Cerebellar nuclear complex (tissue), 1 donor: ENCODE measurements at places on chromosomes 13 and 19.

- no peak for DNase-seq
These were observed 2.3 kb downstream of the NCCRP1 start for GRCh38 chr19:39199025-39199424.

DNA sequence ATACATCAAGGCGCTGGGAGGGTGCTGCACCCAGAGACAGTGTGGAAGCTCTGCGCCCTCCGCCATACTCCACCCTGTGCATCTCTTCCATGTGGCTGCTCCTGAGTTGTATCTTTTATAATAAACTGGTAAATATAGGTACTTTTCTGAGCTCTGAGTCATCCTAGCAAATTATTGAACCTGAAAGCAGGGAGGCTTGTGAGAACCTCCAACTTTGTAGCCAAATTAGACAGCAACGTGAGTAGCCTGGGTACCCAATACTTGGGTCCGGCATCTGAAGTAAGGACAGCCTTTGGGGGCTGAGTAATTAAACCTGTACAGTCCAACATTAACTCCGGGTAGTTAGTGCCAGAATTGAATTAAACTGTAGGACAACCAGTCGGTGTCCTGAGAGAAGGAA, 57.4 kb downstream of the RUBCNL start:
- no peak for DNase-seq

GRCh38 chr19:15091918-15092753, 10.1 kb downstream of the OR1I1 start:
- peak; percentile 1 for DNase-seq

- DNase-seq = no peak
These were observed 6.0 kb upstream of the CCER2 start for GRCh38 chr19:38917921-38918491.

- DNase-seq = no peak
These were observed 2.1 kb upstream of the CIRBP start for GRCh38 chr19:1266916-1267476.

- peak; percentile 10 for DNase-seq
These were observed 101.2 kb downstream of the LHFPL6 start for GRCh38 chr13:39501702-39502324.

GRCh38 chr19:34051255-34051654, 121.0 kb upstream of the LSM14A start:
- no peak for DNase-seq

- DNase-seq = no peak
These were observed 15.6 kb upstream of the NBEA start for GRCh38 chr13:34926508-34926907.

DNA sequence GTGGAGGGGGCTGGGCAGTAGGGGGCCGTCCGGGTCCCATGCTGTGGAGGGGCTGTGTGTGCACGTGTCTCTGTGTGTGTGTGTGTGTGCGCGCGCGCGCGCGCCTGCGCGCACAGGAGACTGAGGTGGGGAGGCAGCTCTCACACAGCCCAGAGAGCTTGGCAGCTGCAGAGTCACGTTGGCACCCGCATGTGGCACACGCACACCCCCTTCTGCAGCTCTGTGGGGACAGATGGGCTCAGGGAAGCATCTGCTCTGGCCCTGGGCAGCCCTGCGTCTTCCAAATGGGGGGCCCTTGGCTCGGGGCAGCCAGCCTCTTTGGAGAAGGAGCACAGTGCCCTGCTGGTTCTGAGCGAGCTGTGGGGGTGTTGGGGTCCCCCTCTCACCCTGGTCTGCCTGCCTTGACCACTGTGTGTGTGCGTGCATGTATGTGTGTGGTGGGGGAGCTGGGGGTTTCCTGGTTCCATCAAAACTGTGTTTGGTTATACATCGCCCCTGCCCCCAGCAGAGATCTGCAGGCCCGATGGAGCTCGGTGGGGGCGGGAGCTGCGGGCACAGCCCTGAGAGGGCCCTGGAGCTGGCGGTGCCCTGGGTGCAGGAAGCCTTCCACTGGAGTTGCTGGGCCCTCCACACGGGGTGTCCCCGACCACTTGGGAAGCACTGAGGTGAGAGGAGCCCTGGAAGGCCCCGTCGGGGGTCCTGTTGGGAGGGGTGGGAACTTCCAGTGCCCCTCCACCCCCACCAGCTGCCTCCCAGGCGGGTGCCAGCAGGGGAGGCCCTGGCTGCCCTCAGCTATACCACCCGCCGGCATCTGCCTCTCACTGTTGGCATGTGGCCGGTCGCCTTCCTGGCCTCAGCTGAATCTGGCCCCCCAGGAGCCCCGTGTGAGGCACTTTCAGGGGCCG, 67.1 kb downstream of the KDM4B start:
- no peak for DNase-seq

- no peak for DNase-seq
These were observed 29.2 kb downstream of the LRCH1 start for GRCh38 chr13:46582190-46582589.

- no peak for DNase-seq
These were observed 7.1 kb upstream of the NFIC start for GRCh38 chr19:3359015-3359918.

DNA sequence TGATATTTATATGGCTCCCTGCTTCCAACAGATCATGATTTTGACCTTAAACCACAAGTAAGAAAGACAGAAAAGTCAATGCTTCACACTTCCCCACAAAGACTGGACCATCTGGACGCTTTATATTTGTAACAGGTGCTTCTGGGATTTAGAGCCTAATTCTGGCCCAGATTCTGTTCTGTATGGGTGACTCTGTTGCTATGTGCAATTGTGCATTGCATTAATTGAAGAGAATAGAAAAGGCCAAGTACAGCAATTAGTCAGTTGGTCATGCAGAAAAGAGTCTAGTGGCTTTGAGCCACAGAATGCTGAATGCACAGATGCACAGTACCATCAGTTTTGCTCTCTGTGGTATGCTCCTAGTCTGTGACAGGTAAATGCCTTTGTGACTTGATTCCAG, 657.4 kb upstream of the ATXN8OS start:
- DNase-seq = no peak

DNA sequence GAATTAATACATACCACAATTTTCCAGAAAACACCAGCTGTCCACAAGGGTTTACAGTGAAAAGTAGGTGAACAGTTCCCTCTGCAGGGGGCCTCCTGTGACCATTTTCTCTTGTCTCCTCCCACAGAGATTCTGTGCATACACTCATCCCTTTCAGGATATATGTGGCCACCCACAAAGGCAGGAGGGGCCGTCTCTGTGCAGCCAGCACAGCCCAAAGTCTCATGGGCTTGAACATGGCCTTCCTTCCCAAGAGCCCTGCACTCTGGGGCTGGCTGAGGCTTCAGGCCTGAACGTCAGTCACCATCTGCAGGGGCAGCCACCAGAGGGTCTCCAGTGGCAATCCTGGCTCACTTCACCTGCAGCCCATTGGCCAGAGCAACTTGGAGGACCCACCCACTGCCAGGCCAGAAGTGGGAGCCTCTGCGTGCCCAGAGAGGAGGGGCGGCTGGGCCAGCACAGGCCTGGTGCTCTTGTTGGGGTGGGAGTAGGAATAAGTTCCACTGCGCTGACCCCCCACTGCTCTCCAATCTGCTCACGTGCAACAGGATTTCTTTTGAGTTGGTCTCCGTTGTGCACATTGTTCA, 25.1 kb downstream of the TMEM161A start:
- DNase-seq = no peak

- no peak for DNase-seq
These were observed 12.0 kb upstream of the GAS6 start for GRCh38 chr13:113875837-113876281.

DNA sequence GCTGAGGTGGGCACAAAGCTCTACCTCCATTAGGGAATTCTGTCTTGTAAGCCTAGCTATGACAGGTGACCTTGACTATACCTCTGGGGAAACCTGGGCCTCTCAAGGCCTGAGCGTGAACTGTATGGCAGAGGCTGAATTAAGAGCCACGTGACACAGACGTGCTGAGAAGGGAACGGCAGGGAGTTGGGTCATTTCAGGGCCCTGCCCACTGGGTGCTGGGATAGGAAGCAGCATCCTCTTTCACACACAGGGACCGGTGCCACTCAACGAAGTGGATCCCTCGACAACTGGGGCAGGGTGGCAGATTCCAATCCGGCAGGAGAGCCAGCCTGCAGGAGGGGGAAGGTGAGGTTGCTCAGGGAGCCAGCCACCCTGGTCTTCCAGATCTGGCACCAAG, 9.2 kb downstream of the ASF1B start:
- no peak for DNase-seq
